ENCODE measurements at places on chromosomes 16 and 17.

GRCh38 chr16:66408163-66409048 is 18.7 kb upstream of the BEAN1 start:
- DNase-seq = peak; percentile 60

- no peak for DNase-seq
Measured at GRCh38 chr17:77003699-77004098, 135.5 kb downstream of the MGAT5B start.

DNA sequence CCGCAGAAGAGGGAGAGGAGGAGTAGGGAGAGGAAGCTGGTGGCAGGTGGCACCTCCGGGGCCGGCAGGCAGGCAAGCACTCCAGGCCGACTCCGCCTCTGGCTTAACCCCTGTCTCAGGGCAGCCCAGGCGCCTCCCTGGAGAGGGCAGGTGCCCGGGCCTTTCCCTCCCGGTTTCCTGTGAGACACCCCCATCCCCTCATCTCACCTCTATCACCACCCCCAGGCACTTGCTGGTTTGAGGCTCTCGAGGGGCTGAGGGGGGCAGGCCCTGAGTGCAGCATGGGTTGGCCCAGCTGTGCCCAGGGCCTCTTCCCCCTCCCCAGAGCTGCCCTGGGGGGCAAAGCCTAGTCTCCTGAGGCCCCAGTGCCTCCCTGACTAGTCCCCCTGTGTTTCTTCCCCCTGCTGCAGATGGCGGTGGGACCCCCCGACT is 6.0 kb downstream of the DOC2A start:
- no peak for DNase-seq

DNA sequence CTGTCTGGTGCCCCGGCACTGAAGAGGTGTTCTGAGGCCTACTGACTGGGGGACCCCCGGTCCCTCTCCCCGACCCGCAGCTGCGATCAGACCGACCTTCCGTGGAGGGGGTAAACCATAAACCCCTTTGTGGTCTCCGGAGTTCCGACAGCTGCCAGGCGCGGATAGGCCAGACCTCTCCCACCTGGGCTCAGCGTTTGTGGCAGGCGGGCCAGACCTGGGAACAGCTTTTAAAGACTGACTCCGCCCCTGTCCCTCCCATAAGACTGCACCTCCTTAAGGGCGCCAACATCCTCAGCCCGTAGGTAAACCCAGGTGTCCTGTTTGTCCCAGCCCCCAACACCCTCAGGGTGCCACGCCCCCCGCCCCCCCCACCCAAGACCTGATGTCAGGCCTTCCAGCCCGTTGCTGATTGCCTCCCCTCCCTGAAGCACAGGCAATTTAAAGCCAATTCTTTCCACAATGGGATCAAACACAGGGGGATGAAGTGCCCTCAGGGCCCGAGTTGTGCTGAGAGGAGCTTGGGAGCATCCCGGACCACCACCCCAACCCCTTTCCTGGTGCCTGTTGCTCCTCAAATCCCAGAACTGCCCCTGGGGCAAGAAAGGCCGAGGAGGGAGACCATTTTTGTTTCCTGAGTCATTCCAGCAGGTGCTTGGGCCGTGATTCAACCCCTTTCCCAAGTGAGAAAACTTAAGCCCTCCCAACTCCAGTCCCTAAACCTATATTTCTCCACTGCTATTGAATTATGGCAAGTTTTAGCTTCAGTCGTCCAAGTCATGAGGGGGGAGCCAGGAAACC is at the start of gene SOX15:
Gene SOX15 (minus strand): TSS at position 204 of the 801 bp plus-strand sequence. CDS start 418 bp downstream, outside the sequence.
- DNase-seq = no peak

GRCh38 chr16:75089486-75090202 is 26.9 kb downstream of the LDHD start:
- no peak for DNase-seq

All from HCT116 (cell line).